NCI-H82 (cell line): ENCODE measurements at places on chromosomes 1 and 21.

DNA sequence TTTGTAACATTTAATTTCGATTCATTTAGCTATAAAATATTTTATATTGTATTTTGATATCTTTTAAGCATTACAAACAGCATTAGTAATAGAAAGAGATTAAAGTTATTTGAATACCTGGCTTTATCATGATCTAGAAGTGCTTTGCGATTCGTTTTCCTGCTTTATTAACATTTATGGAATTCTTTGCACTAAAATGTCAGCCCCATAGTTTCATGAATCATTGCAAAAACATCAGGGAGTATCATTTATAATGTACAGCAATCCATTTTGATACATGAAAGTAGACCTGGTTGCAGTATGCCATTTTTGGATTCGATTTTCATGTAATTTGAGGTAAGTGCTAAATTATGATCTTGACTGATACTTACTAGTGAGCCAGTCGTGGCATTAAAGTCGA, 108.0 kb upstream of the DPYD start:
- DNase-seq = no peak

DNA sequence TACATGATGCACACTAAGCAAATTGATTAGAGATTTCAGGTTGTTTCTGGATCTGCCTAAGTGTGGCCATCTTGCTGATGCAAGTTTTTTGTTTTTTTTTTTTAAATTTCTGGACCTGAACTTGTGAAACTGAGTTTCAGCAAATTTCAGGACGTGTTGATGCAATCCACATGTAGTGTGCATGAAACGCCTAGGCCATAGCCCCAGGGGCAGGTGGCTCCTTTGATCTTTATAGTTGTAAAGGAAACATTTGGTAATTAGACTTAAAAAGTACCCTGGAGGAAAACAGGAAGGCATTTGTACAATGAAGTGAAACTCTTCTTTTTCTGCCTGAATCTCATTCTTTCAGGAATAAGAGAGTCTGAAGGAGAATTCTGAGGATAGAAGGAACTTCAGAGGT, 162.2 kb upstream of the LHX8 start:
- DNase-seq = no peak

GRCh38 chr1:172487550-172487949, 43.7 kb upstream of the PIGC start:
- peak; percentile 98 for DNase-seq

GRCh38 chr1:201275253-201275666, 8.0 kb upstream of the PKP1 start:
- DNase-seq = no peak

GRCh38 chr21:34061983-34062382, 11.4 kb upstream of the MRPS6 start:
- DNase-seq = peak; percentile 47

DNA sequence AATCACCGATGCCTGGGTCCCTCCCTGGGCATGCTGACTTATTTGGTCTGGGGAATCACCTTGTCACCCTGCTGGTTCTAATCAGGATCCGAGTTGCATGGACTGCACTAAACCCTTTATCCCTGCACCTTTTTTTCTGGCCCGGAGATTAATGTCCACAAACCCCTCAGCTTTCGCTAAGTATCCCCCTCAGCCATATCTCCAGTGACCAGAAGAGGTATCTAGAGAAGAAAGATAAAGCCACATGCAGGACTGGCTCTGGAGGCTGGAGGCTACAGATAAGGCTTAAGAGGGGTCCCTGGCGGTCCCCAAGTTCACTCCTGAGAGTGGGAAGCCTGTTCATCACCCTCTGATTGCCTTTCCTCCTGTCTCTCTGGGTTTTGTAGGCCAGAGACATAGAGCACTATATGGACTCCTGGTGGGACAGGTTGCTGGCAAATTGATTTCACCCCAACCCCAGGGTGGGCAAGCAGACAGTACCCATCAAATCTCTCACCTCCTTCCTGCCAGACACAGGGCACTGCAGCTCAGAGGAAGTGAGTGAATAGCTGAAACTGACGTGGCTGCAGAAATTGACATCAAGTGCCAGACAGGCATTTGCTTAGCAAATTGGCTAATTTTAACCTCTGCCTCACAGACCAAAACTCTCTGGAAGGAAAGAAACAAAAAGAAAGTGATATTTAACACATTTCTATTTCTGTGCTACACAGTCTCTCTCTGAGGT, 38.8 kb downstream of the HMGB4 start:
- peak; percentile 29 for DNase-seq

DNA sequence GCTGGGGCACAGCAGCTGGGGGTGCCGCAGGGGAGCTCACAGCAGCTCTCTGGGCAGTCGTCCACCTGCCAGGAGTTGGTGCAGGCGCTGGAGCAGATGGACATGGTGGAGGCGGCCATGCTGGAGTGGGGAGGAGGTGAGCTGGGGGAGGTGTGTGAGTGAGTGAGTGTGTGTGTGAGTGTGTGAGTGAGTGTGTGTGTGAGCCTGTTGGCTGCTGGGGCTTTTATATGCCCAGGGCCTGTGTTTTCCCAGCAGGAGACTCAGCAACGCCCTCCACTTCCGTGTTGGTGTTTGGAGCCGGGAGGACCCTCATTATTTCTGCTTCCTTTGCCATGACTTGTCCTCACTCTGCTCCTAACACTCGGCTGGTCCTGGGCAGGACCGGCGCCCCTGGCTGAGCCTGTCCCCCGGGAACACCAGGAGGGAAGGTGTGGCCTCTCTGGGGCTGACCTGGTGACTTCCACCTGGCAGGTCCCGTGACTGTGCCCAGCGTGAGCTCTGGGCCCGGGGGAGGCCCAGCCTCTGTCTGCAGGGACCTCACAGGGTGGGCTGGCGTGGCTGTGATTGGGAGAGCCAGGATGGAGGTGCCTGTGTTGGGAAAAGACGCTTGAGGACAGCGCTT, at the start of gene KRTAP10-2:
Gene KRTAP10-2 (minus strand): TSS at position 166 of the 622 bp plus-strand sequence. CDS start 47 bp downstream, at position 119.
- no peak for DNase-seq

DNA sequence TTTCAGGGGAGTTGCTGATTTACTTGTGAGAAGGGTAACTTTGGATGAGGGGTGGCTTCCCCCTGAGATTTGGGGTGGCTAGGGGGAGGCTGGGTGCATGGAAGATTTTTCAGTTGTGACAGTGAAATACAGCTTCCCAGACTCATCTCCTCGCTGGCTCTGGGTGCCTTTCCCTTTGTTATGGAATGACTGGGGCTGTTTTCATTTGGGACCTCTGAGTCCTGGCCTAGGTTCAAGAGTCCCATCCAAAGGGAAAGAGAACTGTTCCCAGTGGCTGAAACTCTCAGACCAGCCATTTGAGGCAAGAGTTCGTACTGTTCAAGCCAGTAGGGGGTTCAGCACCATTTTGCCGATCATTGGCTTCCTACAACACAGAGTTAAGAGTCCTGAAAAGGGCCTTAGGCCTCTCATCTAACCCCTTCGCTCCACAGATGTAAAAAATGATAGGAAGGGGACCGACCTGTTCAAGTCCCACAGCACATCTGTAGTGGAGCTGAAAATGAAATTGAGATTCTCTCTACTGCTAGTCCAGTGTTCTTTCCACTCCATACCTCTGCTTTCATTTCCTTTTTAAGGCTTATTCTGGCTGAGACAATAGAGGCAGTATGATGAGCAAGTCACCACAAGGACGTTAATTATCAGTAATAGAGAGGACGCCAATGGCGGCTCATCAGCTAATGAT, 958 bp downstream of the DDR2 start:
- no peak for DNase-seq

- no peak for DNase-seq
These were observed 179.0 kb downstream of the EIF4G3 start for GRCh38 chr1:20997602-20998224.

DNA sequence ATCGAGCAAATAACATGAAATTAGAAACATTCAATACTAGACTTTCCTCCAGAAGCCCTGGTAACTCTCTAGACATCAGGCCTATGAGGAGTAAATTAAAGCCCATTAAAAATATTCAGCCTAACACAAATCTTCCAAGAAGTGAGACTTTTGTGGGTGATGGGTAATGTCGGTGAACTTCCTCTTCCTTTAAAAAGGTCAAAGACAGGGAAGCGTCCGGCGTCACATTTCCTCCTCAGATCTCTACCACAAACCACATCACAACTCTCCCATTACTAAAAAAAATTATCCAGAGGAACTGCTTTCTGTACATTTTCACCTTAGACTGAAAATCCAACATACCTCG, 1.4 kb downstream of the EIF4G3 start:
- peak; percentile 52 for DNase-seq

GRCh38 chr1:155210314-155211104, 2.0 kb downstream of the MTX1 start:
- DNase-seq = no peak

DNA sequence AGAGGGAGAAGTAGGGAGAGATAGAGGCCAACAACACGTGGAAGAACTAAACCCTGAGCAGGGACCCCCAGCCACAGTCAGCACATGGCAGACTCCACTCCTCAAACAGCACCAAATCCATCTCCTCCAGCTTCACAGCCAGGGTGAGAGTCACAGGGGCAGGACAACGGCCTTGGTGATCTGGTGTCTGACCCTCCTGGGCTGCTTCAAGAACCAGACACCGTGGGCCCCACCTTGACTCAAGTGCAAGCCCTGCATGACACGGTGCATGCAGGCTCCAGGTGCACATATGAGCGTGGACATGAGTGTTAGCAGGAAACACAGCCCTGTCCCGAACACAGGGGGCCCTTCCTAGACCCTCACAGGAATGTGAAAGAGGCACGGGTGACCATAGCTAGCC, 21.9 kb downstream of the S100A7 start:
- DNase-seq = no peak

GRCh38 chr1:214314178-214314843, 33.4 kb downstream of the SMYD2 start:
- no peak for DNase-seq

GRCh38 chr1:227925582-227926198, 22.0 kb downstream of the WNT9A start:
- no peak for DNase-seq

DNA sequence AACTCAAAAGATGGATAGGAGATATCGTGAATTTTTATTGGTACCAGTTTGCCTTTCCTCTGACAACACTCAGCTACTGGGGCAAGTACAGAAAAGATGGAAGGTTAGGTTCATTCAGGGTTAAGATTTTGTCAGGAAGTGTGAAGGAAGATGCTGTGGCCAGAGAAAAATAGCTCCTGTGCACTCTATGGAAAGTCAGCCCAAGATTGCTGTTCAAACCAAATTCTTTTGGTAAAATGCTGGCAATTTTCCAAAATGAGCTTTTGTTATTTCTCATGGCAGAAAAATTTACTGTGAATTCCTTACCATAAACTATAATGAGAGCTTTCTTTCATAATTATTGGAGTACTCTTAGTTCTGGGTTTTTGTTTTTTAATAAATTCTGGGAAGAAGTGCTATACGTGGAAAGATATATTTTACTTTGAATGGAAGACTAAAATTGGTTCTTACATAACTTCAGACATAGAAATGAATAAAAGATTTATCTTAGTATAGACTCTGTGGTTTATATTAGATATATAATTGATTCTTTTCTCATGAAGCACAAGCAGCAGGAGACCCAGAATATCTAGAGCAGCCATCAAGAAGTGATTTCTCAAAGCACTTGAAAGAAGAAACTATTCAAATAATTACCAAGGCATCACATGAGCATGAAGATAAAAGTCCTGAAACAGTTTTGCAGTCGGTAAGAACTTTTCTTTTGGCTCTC, 112.2 kb downstream of the USP25 start:
- no peak for DNase-seq

- no peak for DNase-seq
These were observed 26.5 kb upstream of the VAV3 start for GRCh38 chr1:107991371-107992066.

DNA sequence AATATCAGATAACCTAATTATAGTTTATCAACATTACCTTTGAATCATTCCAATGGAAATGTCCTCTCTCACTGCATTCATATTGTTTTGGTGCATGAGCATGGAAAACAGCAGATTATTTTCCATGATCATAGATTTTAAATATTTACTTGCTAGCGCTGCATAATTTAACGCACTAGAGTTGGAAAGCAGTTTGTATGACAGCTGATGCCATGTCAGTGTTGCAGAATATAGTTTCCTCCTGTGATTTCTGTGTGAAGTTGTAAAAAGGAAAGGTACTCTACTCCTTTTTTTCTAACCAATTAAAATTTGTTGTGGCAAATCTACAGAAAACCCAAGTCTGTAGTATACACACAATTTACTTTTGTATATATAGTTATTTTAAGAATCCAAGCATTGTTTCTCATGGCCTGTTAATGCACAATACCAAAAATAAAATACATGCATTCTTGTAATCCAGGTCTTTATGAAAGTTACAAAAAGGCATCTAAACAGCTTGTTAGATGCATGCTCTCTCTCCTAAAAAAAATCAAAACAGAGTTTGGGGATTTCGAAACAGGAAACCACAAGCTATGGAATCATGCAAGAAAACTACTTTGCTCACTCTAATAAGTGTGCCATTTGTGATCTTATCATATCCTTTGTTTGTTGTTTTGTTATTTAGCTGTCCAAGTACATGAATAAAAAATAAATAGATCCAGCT, 1.9 kb upstream of the ATG4C start:
- no peak for DNase-seq

DNA sequence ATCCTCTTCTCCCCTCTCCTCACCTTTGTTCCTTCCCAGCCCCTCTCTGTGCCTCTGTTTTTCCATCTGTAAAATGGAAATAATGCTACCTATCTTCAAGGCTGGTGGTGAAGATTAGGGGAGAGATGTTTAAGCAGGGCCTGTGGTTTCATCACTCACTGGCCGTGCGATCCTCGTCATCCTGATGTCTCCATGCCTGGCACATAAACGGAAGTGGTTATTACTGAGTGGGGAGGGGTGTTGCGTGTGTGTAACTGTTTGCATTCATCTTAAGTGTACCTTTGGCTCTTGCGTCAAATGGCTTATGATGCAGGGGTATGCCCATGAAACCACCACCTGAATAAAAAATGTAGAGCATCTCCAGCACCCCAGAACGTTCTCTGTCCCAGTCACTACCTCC, 17.2 kb upstream of the C1QA start:
- no peak for DNase-seq

DNA sequence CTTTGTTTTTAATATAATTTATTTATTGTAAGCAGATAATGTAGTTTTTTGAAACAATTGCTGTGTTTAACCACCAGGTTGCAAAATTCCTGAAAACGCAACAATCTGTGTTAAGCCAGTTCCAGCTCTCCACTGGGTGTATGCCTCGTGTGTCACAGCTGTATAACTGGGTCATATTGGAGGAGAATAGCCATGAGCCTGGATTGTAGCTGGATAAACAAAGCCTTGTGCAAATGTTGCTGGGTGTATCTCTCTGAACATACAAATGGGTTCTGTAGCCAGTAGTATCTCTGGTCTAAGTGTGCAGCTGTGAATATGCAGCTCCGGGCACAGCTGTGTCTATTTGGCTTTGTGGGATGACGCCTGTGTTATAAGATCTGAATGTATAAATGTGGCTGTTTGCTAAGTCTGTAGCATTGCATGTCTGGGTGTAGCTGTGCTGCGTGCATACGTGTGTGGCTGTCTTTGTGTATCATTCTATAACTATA, 2.8 kb downstream of the TCEA3 start:
- DNase-seq = no peak
